ENCODE measurements at places on chromosomes 4 and X.

DNA sequence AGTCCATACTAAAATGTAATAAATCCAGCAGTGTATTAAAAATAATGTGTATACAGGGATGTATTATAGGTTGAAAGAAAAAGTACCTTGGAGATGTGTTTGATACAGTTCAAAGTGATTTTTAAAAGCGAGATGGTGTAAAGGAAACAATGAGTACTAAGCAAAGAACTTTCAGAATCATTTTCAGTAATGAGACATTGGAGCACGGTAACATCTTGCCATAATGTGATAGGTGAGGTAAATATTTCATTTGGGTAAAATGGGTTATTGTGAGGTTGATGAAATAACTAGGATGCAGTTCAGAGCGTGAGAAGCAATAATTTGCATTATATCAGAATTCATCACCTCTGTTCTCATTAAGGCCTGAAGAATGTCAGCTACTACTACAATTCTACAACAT lies 25.9 kb downstream of the EIF2S3 start:
- no peak overlapping the region for H3K27ac ChIP-seq
- no peaks in the 10 kb centered on the region for H3K4me1 ChIP-seq
- no peak overlapping the region for H3K4me3 ChIP-seq
- H3K27me3 ChIP-seq: no peaks in the 10 kb centered on the region

- H3K27me3 ChIP-seq: no peaks in the 10 kb centered on the region
- H3K4me3 ChIP-seq: peak overlapping the region; percentile 35
These were observed 25.5 kb upstream of the USO1 start for GRCh38 chr4:75698963-75699228.

- H3K27ac ChIP-seq: no peak overlapping the region
- H3K27me3 ChIP-seq: no peaks in the 10 kb centered on the region
- peak; percentile 31 for DNase-seq
These were observed 626.7 kb upstream of the BOD1L1 start for GRCh38 chr4:14254252-14254651.

- peak overlapping the region; percentile 83 for H3K4me3 ChIP-seq
- H3K27ac ChIP-seq: peak overlapping the region; percentile 93
- no peak for DNase-seq
- H3K27me3 ChIP-seq: no peaks in the 10 kb centered on the region
- peaks cover 23% of the 10 kb centered on the region for H3K4me1 ChIP-seq
These were observed 1.2 kb downstream of the SLAIN2 start for GRCh38 chr4:48342606-48342880.

- H3K36me3 ChIP-seq: no peaks in the 10 kb centered on the region
- H3K4me3 ChIP-seq: no peak overlapping the region
- no peaks in the 10 kb centered on the region for H3K4me1 ChIP-seq
- H3K27ac ChIP-seq: no peak overlapping the region
- H3K27me3 ChIP-seq: no peaks in the 10 kb centered on the region
These were observed 184.8 kb upstream of the MTMR8 start for GRCh38 chrX:64580035-64580434.

- no peak overlapping the region for H3K27ac ChIP-seq
- H3K4me3 ChIP-seq: no peak overlapping the region
- DNase-seq: no peak
- no peaks in the 10 kb centered on the region for H3K4me1 ChIP-seq
These were observed 117.0 kb downstream of the RNF150 start for GRCh38 chr4:141016117-141016798.

DNA sequence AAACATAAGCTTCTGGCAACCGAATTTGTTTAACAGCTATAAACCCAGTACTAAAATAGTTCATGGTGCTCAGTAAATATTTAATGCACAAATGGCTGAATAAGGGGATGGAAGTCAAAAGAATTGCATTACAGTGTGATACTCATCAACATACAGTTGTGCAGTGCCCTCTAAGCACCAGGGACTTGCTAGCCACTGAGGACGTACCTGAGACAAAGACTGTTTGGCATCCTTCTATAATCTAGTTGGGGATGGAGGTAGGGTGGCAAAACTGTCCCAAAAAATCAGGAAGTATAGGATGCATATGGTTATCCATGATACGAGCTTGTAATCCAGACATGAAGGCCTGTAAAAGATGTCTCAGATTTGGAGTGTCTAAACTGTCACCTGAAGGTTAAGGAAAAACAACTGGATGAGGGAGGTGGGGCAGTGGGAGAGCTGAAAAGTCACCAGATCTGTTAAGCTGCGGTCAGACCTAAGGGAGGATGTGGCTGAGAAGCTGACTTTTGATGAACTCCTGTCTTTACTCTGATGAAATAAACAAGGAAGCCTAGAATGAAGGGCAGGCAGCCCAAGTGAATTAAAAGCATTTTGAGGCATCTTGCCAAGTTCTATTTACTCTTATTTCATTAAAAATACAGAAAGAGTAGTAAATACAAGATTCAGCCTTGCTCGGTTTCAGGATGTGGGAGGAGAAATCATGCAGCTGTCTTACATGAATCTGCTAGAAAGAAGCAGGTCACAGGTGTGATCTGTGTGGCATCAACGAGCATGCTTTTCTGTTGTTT lies 12.0 kb upstream of the CD38 start:
- peaks cover 17% of the 10 kb centered on the region for H3K4me1 ChIP-seq
- no peaks in the 10 kb centered on the region for H3K36me3 ChIP-seq
- no peak for DNase-seq
- H3K4me3 ChIP-seq: no peak overlapping the region
- H3K27me3 ChIP-seq: no peaks in the 10 kb centered on the region

DNA sequence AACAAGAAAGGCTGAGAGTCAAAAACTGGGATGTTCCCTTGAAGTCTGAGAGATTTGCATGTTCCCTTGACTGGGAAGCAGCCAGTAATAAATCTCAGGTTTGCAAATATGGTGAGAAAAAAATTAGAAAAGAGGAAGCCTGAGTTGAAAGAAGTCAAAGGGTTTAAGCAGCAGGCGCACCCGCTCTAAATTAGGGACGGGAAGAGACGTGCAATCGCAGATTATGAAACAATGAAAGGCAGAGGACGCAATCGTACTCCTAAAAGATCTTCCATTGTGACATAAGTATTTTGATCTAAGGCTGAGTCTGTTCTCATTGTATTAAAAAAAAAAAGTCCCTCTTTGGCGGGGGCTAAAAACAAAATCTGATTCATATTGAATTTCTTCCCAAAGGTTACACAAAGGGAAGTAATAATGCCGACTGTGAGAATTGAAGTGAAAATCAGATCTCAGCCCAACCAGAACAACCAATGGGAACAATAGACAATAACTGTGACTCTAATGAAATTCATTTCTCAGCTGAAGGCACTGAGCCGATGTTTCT lies 28.2 kb downstream of the SAT1 start:
- peaks cover 3% of the 10 kb centered on the region for H3K4me1 ChIP-seq
- peak overlapping the region; percentile 26 for H3K4me3 ChIP-seq
- no peak overlapping the region for H3K27ac ChIP-seq
- H3K27me3 ChIP-seq: no peaks in the 10 kb centered on the region

- no peaks in the 10 kb centered on the region for H3K36me3 ChIP-seq
- H3K4me1 ChIP-seq: peaks cover 13% of the 10 kb centered on the region
- H3K27ac ChIP-seq: peak overlapping the region; percentile 43
- peak overlapping the region; percentile 61 for H3K4me3 ChIP-seq
- no peaks in the 10 kb centered on the region for H3K27me3 ChIP-seq
These were observed 519 bp downstream of the FOXO4 start for GRCh38 chrX:71095981-71096759.

DNA sequence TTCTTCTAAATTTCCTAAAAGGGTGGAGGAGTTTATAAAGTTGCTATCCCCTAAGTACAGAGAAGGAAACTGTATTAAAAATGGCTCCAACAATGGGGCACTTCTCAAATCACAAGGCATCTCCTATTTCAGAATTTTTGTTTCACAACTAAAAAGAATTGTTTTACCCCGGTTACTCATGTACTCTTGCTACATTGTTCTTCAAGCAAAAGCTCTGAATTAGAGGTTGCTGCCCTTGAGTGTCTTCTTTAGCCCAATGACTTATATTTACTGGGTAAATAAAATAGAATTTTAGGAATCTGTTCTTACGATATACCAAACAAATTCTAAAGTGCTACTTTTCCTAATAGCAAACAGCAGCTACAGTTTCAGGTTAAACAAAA lies 67.5 kb downstream of the PPEF2 start:
- H3K36me3 ChIP-seq: no peaks in the 10 kb centered on the region
- no peak overlapping the region for H3K27ac ChIP-seq
- no peaks in the 10 kb centered on the region for H3K4me1 ChIP-seq
- no peak for DNase-seq

- H3K4me3 ChIP-seq: no peak overlapping the region
- H3K4me1 ChIP-seq: no peaks in the 10 kb centered on the region
- H3K36me3 ChIP-seq: no peaks in the 10 kb centered on the region
- no peaks in the 10 kb centered on the region for H3K27me3 ChIP-seq
These were observed 34.6 kb upstream of the LNX1 start for GRCh38 chr4:53625888-53626287.

GRCh38 chrX:349196-349595 lies 30.6 kb upstream of the GTPBP6 start:
- no peak for DNase-seq
- H3K4me1 ChIP-seq: no peaks in the 10 kb centered on the region
- H3K27me3 ChIP-seq: no peaks in the 10 kb centered on the region
- H3K27ac ChIP-seq: no peak overlapping the region
- H3K4me3 ChIP-seq: no peak overlapping the region

- no peaks in the 10 kb centered on the region for H3K4me1 ChIP-seq
- peaks cover 20% of the 10 kb centered on the region for H3K36me3 ChIP-seq
- no peaks in the 10 kb centered on the region for H3K27me3 ChIP-seq
- no peak overlapping the region for H3K4me3 ChIP-seq
- DNase-seq: no peak
These were observed 57.4 kb downstream of the ANTXR2 start for GRCh38 chr4:80015407-80016189.

DNA sequence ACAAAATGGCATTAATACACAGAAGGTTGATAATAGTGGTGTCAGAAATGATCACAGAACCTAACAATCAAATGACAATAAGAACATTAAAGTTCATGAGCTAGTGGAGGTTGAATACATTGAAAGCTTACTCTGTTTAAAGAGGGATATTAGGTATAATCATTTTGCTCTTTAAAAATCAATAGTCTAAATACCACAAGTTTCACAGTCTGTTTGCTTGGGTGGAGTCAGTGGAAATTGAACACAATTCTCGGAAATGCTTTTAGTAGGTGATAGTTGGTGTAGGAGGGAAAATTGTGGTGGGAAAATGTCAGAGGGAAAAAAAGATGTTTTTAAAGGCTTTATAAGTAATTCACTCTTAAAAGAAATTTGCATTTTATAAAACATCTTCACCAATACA lies 197.1 kb downstream of the GLUD2 start:
- H3K4me3 ChIP-seq: no peak overlapping the region
- no peak overlapping the region for H3K27ac ChIP-seq
- no peak for DNase-seq
- no peaks in the 10 kb centered on the region for H3K27me3 ChIP-seq
- no peaks in the 10 kb centered on the region for H3K4me1 ChIP-seq
- no peaks in the 10 kb centered on the region for H3K36me3 ChIP-seq

DNA sequence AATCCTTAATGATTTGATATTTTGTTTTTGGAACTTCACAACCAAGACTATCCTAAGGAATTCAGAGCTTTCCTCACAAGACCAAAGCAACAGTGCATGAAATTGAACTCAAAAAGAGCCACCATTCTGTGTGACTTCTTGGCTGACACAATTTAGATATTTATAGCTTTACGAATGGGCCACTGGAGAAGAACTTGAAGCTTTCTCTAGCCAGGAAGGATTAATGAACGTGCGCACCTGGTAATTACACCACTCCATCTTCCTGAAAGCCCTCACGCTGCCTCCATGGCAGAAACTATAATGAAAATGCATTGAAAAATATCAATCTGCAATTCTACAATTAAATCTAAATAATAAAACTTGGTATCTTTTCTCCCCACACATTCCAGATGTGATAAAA lies 1057.8 kb downstream of the DMD start:
- no peak for DNase-seq
- no peak overlapping the region for H3K4me3 ChIP-seq
- no peaks in the 10 kb centered on the region for H3K36me3 ChIP-seq
- no peaks in the 10 kb centered on the region for H3K27me3 ChIP-seq
- no peak overlapping the region for H3K27ac ChIP-seq

GRCh38 chr4:144645631-144646522 lies at the start of gene HHIP:
TSS of gene HHIP (plus strand) at chr4:144646156. CDS start at chr4:144646676, 520 bp downstream.
- peaks cover 22% of the 10 kb centered on the region for H3K4me1 ChIP-seq
- no peaks in the 10 kb centered on the region for H3K27me3 ChIP-seq
- peak within 1 kb of the TSS; percentile 51 for H3K4me3 ChIP-seq
- peak; percentile 61 for DNase-seq

DNA sequence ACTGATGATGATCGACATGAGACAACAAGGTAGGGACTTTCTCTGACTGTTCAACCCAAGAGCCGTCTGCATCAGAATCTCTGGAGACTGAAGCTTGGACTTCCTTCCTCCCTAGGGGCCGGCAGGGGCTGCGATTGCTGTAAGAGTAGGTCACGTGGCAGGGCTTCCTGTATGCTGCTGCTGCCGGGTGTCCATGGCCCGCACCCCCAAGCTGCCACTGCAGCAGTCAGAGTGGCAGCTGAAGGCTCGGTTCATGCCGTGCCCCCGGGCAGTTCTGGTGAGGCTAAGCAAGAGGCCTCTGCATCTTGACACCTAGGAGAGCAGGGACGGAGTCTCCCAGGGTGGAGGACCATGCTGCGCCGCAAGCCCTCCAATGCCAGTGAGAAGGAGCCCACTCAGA lies at the start of gene SASH3:
TSS of gene SASH3 (plus strand) at position 203 of the 400 bp plus-strand sequence. CDS start at position 352, 149 bp downstream.
- no peaks in the 10 kb centered on the region for H3K27me3 ChIP-seq
- DNase-seq: peak; percentile 85
- peaks cover 26% of the 10 kb centered on the region for H3K36me3 ChIP-seq
- H3K4me3 ChIP-seq: peak within 1 kb of the TSS; percentile 65

- H3K27me3 ChIP-seq: no peaks in the 10 kb centered on the region
- peak; percentile 25 for DNase-seq
- H3K4me1 ChIP-seq: no peaks in the 10 kb centered on the region
- H3K4me3 ChIP-seq: no peak overlapping the region
These were observed 147.4 kb downstream of the SMIM20 start for GRCh38 chr4:26061248-26061986.

DNA sequence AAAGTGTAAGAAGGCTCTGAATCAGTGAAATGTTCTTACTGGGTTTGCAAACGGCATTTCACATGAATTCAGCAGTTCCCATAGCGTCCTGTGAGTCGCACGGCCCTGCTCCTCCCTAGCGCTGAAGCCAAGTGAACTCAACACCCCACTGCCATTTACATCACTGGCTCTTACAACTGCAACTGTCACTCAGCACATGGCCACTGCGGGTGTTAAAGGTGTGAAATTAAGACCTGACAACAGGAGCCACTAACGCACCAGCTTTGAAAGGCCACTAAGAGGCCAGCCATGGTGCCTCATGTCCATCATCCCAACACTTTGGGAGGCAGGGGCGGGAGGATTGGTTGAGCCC lies 31.7 kb downstream of the RNF212 start:
- H3K36me3 ChIP-seq: no peaks in the 10 kb centered on the region
- DNase-seq: no peak
- no peak overlapping the region for H3K27ac ChIP-seq
- peaks cover 19% of the 10 kb centered on the region for H3K27me3 ChIP-seq
- no peak overlapping the region for H3K4me3 ChIP-seq

- no peaks in the 10 kb centered on the region for H3K36me3 ChIP-seq
- H3K4me1 ChIP-seq: no peaks in the 10 kb centered on the region
- H3K27me3 ChIP-seq: no peaks in the 10 kb centered on the region
- no peak for DNase-seq
These were observed 58.4 kb upstream of the NKX1-1 start for GRCh38 chr4:1464581-1465171.

Measured in B cell (primary cell).